Activated CD8-positive, alpha-beta T cell treated with anti-CD3 and anti-CD28 coated beads, Interleukin-2, amount 10 ng/mL, durations not matched to agents 7 days and 5 days (primary cell): ENCODE measurements at places on chromosomes 3 and 15. TPM values are rescaled to one million over a fixed set of nuclear protein-coding genes. Genes with fewer than 3 reads are reported as not detected.

- DNase-seq = no peak
These were observed 46.2 kb downstream of the TBL1XR1 start for GRCh38 chr3:177150970-177151627.

SEMA3F gene
- total RNA-seq = not detected

C2CD4B gene
- not detected for total RNA-seq

GRCh38 chr3:17103579-17103978, 218.8 kb downstream of the PLCL2 start:
- no peak for DNase-seq

DNA sequence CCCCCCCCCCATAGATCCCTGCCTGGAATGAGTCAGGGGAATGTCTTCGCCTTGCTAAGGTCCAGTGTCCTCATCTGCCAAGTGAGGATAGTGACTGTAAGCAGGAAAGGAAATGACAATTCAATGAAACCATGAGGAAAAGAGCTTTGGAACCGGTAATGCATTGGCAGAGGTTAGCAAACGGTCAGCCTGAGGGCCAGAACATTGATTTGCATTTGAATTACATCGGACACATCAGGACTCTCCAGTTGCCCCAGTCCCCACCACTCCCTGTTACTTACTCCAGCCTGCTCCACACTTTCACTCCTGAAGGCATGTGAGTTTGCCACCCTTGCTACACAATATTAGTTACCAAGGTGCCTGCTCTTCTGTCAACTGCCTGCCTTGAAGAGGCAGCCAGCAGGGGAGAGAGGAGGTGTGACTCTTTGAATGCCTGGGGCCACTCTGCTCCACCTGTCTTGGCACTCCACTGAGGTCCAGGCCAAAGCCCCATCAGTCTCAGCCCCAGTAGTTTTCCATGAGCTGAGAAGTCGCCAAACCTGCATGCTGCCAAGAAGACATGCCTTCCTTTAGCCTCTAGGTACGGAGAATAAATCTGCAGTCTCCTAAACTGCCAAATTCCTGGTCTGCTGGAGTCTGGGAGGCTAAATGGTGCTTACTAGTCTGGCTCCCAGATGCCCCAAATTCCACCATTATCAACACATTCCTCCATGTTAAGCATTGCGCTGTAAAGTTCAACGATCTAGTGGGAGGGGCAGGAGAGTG, 191.7 kb upstream of the TLE3 start:
- no peak for DNase-seq

ESYT3 gene
- total RNA-seq = 0.16 TPM

SKOR1 gene
- total RNA-seq = 0.32 TPM

DNA sequence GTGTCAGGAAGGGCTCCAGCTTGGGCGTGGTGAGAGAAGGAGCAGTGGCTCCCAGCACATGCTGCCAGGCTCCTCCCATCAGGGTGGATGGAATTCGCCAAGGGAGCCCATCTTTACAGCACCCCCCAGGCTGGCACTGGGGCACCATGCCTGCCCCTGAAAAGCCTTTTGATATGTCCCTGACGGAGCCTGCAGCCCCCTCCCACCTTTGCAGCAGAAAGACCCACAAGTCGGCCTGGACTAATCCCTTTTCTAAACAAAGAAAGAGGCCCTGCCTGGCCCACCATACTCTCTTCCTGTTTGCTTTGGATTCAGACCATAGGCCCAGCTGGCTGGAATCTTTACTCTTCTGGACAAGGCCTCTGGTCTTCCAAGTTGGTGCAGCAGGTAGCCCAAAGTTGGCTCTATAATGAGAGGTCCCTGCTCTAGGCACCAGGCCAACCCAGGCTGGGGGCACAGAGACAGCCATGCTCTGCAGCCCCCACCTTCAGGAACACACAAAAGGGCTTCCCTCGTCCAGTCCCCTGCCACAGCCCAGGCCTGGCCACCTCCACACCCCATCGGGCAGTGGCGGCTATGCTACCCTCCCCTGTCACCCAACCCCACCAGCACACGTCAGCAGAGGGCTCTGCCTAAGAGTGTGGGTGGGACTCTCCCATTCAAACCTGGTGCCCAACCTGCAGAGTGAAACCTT, 5.4 kb downstream of the ANPEP start:
- no peak for DNase-seq

CSPG4 gene
- total RNA-seq = not detected

DNA sequence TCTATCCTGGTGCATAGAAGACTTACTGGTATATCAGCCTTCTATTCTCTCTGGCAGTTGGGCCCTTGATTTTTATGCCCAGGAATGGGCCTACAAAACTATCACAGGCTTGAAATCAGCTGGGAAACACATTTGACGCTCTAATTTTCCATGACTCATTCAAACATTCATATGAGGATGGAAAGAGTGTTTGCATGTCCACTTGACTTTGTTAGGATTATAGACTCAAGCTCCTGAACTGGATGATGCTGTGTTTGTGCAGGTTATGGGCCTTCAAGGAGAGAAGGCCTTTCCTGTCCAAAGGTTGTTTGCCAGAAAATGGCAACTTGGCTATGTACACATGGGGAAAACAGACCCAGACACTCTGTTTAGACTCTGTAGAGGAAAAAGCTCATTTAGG, 219.9 kb downstream of the GAP43 start:
- no peak for DNase-seq

GRCh38 chr3:159480046-159480445, 508.6 kb upstream of the IL12A start:
- DNase-seq = no peak

GRCh38 chr15:86006546-86006945, 73.1 kb upstream of the AGBL1 start:
- DNase-seq = no peak

GLDN gene
- total RNA-seq = not detected

DNA sequence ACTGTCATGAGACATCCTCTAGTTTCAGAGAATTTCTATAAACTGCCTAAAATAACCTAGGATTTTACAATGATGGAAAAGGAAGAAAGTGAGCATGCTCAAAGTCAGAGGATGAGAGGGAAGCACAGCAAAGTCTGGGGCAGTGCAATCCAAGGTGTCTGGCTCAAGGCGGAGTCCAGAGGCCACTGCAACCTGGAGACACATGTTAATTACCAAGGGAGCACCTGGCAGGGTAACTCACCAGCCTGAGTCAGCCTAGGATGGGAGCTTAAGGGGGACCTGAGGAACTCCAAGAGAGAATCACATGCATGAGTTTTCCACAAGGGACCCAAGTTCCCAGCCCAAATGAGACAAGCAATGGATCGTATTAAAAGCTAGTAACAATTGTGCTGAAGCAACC, 49.8 kb downstream of the PLD1 start:
- no peak for DNase-seq

KBTBD12 gene
- not detected for total RNA-seq

SYNPR gene
- total RNA-seq = not detected

GPX1 gene
- total RNA-seq = 115 TPM

DNA sequence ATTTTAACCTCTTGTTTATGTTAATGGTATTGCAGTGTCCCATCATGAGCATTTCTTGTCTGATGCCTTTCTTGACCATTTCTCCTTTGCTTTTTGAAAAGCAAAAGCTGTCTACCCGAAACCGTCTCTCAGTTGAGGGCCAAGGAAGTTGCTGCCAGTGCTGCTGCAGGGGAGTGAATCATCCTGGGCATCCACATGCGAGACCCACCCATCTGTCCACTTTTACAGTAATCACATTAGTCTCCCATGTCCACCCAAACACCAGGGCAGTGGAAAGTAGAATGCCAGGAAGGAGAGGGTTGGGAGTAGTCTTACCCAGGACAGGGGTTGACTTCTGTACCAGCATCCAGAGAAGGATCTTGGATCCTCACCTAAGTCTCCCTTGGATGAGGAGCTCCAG, 48.6 kb upstream of the TEX264 start:
- DNase-seq = no peak

PAQR9 gene
- total RNA-seq = not detected

GOLGA8J gene
- total RNA-seq = not detected

DNA sequence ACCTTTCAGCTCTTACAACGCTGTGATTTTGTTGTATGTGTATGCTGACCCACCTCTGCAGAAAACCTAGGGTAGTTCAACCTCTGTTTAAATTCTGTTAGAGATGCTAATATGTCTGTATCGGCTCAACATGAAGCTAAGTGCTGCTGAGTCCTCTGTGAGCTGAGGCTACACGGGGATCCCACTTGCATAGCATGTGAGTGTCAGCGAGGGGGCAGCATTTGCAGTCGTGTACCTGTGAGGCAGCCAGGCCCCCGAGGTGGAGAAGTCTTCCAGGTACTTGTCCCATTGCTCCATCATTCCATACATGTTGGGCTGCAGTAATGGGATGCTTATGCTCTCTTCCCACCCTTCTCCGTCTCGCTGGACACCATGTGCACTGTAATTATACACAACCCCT, 3.7 kb downstream of the MKRN2OS start:
- DNase-seq = no peak

ANKRD63 gene
- total RNA-seq = 0.37 TPM

GOLGA6A gene
- total RNA-seq = not detected

DHX30 gene
- 75.7 TPM for total RNA-seq

- no peak for DNase-seq
These were observed 14.3 kb downstream of the FLNB start for GRCh38 chr3:58022490-58022889.

DNA sequence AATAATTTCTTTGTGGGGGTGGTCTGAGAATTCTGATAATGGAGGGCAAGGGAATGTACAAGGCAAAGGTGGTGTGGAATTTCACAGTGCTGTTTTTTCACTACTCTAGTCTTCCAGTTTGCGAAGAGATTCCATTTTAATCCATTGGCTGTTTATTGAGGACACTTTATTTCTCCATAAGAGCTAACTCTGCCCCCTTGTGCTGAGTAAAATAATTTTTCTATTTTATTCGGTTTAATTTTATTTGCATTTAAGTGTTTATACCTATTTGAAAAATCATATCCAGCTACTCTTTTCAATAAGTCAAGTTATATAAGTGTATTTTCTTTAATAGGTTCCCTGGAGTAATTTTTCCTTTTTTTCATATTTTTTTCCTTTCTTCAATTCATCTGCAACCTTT, 840.1 kb downstream of the TUSC7 start:
- no peak for DNase-seq

- no peak for DNase-seq
These were observed 1001.4 kb downstream of the SQOR start for GRCh38 chr15:46636206-46636605.

- no peak for DNase-seq
These were observed 216.3 kb downstream of the IGSF11 start for GRCh38 chr3:118818386-118818785.

GRCh38 chr15:72850833-72851232, 67.3 kb upstream of the ADPGK start:
- DNase-seq = no peak

PLSCR2 gene
- not detected for total RNA-seq

CAMP gene
- not detected for total RNA-seq

DNA sequence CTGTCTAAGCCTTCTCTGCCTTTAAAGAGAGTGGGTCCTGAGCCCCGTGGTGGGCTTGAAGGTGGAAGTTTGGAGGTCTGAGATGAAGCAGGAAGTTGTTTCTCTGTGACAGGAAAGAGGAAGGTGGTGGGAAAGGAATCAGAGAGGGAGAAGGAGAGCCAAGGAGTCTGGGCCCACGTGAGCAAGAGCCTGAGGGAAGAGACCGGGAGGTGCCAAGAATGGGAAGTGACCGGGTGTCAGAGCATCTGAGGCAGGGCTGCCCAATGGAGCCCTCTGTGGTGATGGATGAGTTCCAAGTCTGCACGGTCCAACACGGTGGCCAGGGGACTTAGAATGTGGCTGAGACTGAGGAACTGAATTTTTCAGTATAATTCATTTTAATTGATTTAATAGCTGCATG, 24.6 kb downstream of the ALDH1L1 start:
- no peak for DNase-seq

P2RY13 gene
- total RNA-seq = not detected

DNA sequence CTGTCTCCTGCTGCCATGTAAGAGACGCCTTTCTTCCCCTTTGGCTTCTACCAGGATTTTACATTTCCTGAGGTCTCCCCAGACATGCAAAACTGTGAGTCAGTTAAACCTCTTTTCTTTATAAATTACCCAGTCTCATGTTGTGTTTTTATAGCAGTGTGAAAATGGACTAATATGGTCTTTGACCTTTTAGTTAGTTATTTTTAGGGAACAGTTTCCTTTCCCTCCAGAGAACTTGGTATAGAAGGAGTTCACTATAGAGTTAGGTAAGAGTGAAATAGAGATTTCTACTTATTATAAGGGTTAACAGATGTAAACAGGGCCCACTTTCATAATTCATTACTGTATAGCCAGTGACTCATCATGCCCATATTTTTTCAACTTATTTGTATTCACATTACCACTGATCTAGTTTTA, 170.9 kb downstream of the UNC13C start:
- no peak for DNase-seq

- no peak for DNase-seq
These were observed 13.2 kb downstream of the LIMD1 start for GRCh38 chr3:45607790-45608189.

DNA sequence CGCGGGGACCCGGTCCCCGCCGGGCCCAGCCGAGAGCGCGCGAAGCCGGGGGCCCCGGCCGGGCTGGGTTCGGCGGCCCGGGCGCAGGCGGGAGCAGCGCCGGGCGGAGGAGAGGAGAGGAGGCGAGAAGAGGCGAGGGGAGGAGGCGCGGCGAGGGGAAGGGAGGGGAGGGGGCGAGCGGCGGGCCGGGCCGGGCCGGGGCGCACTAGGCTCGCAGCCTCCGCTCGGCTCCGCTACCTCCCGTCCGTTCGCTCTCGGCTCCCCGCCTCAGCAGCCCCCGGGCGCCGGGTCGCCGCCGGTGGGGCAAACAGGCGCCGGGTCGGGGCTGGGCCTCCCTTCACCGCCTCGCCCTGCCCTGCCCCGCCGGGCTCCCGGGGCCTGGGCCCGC, 351 bp downstream of the INSYN1 start:
- no peak for DNase-seq

AGBL1 gene
- total RNA-seq = not detected

DNA sequence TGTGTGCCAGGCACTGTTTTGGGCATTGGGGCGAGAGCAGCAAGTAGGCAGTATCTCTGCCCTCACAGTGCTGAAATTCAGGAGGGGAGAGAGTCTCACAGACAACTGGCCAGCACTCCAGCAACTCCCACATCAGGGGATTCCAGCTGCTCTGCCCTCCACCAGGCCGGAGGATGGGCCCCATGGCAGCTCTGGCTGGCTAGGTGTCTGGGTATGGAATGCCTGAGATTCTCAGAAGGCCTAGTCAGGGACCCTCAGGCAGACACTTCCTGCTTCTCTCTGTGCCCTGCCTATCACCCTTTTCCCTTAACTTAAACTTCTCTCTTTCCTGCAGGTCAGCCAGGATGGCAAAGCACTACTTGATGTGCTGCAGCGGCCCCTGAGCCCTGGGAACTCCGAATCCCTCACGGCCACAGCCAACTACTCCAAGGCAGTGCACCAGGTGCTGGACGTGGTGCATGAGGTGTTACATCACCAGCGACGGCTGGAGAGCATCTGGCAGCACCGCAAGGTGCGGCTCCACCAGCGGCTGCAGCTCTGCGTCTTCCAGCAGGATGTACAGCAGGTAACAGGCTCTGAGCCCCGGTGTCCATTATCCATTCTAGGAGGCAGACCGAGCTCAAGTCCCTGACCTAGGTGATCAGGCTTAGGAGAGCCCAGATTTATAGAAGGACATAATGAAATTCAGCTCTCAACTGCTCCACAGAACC, 342.2 kb upstream of the ROPN1 start:
- DNase-seq = no peak
